ENCODE measurements at places on chromosomes 3 and 15. TPM values are rescaled to one million over a fixed set of nuclear protein-coding genes. Genes with fewer than 3 reads are reported as not detected.

ZNF385D gene
- total RNA-seq, result 2.9 TPM

GRCh38 chr3:121651684-121652083 lies 9.0 kb downstream of the HCLS1 start:
- peak; percentile 74 for DNase-seq

DNA sequence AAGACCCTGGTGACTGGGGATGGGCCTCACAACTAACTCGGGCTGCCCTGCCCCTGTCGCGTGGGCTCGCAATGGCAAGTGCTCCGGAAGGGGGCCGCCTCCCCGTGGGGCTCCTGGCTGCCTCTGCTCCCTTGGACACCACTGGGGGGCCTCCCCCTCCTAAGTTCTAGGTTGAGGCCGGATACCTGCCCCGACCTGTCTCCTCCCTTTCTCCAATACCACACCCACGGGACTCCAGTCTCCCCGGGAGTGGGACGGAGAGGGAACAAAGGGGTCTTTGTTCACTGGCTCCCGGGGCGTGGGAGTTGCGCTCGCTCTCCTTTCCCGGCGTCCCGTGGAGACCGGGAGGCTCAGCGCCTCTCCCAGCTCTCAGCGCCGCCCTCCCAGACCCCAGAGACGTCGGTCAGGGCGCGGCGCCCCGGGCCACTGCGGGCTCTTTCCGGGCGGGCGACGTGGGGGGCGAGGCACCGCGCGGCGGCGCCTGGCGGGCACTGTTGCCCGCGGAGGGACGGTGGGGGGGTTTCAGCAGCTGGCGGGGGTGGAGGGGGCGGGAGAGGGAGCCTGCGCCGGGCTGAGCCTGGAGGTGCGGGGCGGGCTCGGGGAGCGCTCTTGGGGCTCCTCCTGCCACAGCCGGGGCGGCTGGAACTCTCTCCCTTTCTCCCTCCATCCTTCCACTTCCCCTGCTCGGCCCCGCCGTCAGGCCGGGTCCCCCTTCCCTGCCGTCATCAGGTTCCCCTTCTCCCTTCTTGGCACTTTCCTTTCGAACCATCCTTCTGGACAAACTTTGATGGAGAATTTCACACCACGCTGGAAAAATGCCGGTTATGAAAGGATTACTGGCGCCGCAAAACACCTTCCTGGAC lies at the start of gene KCNH8:
Gene KCNH8 (plus strand): TSS at position 606 of the 863 bp plus-strand sequence. CDS start 210 bp downstream, at position 816.
- no peak for DNase-seq

DNA sequence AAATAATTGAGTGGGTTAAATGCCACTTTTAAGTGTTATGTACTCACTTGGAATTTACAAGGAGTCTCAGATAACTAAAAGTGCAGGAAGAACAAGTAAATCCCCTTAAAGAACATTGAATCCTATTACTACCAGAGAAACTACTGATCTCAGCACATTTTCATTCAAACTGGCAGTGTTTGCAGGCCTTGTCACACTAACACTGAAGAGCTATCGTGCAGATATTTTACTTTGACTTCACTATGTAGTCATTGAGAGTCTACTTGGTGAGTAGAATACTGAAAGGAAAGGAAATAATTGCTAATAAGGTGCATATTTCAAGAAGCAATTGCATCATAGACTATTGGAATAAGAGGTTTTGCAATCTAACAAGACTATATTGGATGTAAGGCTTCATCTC lies 721.4 kb upstream of the CBLB start:
- DNase-seq, result no peak

CPN2 gene
- total RNA-seq, result not detected
